ENCODE measurements at places on chromosomes 16 and 17. TPM values are rescaled to one million over a fixed set of nuclear protein-coding genes. Genes with fewer than 3 reads are reported as not detected.

RRAD gene
- polyA plus RNA-seq = 1.3 TPM

CNEP1R1 gene
- 34.3 TPM for polyA plus RNA-seq

ABCC1 gene
- 12.9 TPM for polyA plus RNA-seq

MEIOC gene
- polyA plus RNA-seq = 1.9 TPM

TNFRSF17 gene
- 0.29 TPM for polyA plus RNA-seq

NTN3 gene
- 3.0 TPM for polyA plus RNA-seq

TNFSF13 gene
- polyA plus RNA-seq = 4.2 TPM

DHRS7C gene
- polyA plus RNA-seq = 0.18 TPM

KCNJ18 gene
- polyA plus RNA-seq = not detected

C16orf86 gene
- 6.2 TPM for polyA plus RNA-seq

GRB2 gene
- 167 TPM for polyA plus RNA-seq

ESRP2 gene
- 1.2 TPM for polyA plus RNA-seq

PLLP gene
- polyA plus RNA-seq = 38.1 TPM

TM4SF5 gene
- polyA plus RNA-seq = not detected

NT5C3B gene
- 123 TPM for polyA plus RNA-seq

NACA2 gene
- polyA plus RNA-seq = 1.2 TPM

Measured in spinal cord (tissue), 10 donors.